ENCODE measurements at places on chromosomes 2 and 18.

- no peak for DNase-seq
These were observed 11.7 kb downstream of the LAMA1 start for GRCh38 chr18:7105943-7106342.

DNA sequence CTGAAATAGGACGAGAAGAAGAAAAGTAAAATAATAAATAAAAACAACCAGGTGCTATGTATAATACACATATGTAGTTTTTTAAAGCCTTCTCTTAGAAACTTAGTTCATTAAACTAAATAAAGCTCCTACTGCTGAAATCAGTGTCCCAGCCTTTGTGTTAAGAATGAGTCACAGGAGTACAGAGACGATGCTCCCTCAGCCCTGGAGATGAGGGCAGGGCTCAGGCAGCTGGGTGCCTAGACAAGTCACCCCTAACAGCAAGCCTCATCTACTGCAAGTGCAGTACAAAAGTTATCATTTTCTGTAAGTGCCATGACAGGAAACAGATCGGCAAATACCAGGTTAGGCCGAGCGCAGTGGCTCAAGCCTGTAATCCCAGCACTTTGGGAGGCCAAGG, 18.2 kb downstream of the KIDINS220 start:
- DNase-seq: no peak

GRCh38 chr2:172434821-172435605, 7.6 kb downstream of the ITGA6 start:
- no peak for DNase-seq

- no peak for DNase-seq
These were observed 56.4 kb upstream of the SPP2 start for GRCh38 chr2:233994151-233994550.

GRCh38 chr2:144328938-144329337, 191.0 kb downstream of the ZEB2 start:
- DNase-seq: no peak

- DNase-seq: no peak
These were observed 46.0 kb downstream of the ADCY3 start for GRCh38 chr2:24874035-24874434.

DNA sequence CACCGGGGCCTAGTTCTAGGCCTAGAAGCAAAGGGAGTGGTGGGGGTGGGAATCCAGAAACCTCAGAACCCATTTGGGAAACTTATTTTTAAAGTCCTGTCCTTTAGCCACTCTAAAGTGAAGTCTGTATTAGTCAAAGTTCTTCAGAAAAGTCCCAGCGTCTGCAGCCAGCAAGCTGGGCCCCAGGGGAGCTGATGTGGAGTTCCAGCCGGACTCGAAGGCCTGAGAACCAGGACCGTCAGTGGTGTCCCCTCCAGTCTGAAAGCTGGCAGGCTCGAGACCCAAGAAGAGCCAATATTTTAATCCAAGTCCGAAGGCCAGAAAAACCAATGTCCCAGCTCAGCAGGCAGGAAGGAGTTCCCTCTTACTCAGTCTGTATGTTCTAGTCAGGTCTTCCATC, 32.4 kb downstream of the ID2 start:
- DNase-seq: no peak

DNA sequence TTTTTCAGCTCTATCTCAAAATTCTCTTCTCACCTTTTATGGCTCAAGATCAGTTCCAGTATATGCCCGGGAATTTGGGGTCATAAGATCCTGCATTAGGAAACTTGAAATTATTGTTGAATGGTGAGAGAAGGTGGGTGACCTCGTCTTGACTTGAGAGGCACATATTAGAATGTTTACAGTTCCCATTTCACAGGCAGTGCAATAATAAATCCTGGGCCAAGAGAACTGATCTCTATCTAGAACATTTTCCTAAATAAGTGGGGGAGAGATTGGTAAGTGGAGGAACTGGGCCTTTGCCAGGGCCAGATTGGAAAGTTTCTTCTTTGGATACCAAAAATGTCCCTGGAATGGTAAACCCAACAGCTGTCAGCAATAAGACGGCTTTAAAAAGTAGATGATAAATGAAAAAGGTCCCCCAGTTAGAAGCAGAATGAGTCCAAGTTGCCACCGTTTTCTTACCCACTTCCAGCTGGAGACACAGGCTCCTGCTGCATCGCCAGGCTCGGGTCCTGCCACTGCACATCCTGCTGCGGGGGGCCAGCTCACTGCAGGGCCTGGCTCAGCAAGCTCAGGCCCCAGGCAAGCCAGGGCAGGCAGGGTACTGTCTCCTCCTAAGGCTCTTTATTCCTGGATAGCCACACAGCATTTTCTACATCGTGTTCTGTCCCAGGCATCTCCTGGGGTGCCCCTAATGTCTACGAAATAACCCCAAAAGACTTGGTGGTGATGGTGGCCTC, 126.4 kb upstream of the EPAS1 start:
- DNase-seq: no peak

DNA sequence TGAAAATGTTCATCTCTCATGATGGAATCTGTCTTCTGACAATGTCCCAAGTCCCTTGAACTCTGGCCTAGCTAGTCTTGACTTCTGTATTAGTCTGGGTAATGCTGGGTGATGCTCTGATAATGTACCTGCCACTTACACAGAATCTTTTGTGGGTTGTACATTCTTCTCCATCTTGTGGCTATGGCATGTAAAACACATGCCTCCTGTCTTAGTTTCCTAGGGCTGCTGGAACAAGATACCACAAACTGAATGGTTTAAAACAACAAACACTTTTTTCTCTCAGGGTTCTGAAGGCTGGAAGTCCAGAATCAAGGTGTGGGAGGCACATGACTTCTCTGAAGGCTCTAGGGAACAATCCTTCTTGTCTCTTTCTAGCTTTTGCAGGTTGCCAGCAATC, 57.1 kb downstream of the RAPGEF4 start:
- no peak for DNase-seq

GRCh38 chr2:120983344-120983743, 247.7 kb downstream of the GLI2 start:
- no peak for DNase-seq

DNA sequence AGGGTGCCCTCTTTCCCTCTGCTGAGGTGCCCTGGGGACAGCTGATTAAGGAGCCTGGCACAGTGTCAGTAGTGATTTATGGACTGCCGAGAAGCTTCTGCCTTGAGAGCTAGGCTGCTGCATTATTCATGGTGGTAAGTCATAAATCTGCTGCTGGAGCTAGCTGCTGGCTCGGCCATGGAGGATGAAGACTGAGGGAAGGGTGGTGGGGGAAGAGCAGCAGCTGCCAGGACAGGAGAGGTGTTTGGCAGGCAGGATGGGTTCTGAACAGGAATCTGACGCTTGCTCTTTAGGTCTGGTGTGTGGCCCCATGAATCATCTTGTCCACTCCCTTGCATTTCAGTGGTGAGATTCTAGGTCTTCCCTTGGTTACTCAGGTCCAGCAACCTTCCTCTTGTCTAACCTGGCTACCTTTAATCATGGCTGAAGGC, 296.3 kb downstream of the DYSF start:
- DNase-seq: no peak

DNA sequence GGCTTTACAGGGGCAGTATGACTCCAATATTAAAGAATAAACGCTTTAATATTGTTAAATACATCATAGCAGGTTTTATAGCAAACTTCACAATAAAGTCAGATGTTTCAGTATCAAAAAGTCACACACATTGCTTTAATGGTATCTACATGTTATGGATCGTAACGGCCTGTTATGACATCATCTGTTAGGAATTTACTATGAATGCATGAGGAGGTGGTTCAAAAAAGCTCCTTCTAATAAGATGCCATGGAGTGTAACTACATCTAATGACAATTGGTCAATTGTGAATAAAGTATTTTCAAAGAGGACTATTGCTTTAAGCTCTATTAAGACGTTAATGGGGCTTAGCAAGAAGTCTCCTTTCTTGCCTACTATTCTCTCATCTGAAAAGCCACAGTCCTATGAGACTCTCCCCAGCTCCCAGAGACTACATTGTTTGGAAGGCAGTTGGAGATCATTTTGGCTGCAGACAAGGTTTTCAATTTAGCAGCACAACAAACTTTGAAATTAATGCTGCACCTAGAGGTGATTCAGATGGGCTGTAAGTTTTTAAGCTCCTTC, 300.7 kb upstream of the MEIS1 start:
- DNase-seq: no peak

DNA sequence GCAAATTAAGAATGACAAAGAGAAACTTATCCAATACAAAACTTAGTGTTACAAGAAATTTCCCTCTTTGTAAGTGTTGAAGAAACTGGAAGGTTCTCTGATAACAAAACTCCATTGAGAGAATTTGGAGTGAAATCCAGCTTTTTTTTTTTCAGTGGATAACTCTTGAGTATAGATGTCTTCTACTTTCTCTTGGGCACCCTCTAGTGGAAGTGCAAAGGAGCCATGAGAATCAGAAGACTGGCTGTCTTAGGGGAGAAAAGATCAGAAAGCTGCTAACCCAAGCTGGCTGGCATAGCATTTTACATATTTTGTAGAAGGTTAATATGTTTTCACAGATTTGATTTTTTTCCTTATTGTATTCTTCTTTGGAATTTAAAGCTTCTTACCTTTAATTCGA, 138.8 kb upstream of the SATB2 start:
- DNase-seq: no peak

Data from stimulated activated CD8-positive, alpha-beta memory T cell treated with anti-CD3 and anti-CD28 coated beads, Interleukin-15, amount 100 ng/mL, for 24 hours (primary cell).